Activated naive CD4-positive, alpha-beta T cell treated with anti-CD3 and anti-CD28 coated beads for 36 hours (primary cell): ENCODE measurements at places on chromosomes 16 and 17. TPM values are rescaled to one million over a fixed set of nuclear protein-coding genes. Genes with fewer than 3 reads are reported as not detected.
A peak's percentile ranks its signal among the peaks of the same experiment; 100 is the strongest.

KCNJ18 gene
- not detected for total RNA-seq

- peak; percentile 63 for DNase-seq
Observed at GRCh38 chr17:48102798-48103715, 1.8 kb upstream of the CBX1 start.

GRCh38 chr17:54235571-54235970 is 412.8 kb downstream of the KIF2B start:
- DNase-seq: no peak

GRCh38 chr16:20868890-20869289 is 31.3 kb downstream of the DCUN1D3 start:
- DNase-seq: no peak

SLC6A4 gene
- not detected for total RNA-seq

DNA sequence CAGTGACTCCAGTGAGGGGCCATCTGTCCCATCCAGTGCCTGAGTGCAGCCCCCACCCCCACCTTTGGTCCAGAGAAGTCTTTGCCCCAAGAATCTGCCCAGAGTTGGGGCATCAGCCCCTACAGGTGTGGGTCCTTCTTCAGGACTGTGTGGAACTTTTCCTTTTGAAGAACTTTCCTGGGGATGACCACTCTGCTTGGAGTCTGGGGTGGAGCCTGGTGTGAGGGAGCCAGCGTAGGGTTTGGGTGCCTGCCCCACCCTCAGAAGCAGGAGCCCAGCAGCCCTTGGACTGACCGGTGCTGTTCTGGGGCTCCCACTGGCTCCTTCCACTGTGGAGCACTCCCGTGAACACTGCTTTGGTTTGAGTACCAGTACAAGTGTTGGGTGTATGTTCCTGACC is 19.3 kb downstream of the MPRIP start:
- no peak for DNase-seq

GRCh38 chr16:72036098-72036497 is 18.2 kb upstream of the HP start:
- no peak for DNase-seq

- DNase-seq: no peak
Observed at GRCh38 chr16:978403-978802, 3.2 kb upstream of the SOX8 start.

TP53TG3B gene
- total RNA-seq: not detected

RHBDF2 gene
- total RNA-seq: 13.3 TPM
